CD8-positive, alpha-beta memory T cell (primary cell): ENCODE measurements at places on chromosomes 2 and 18.

- DNase-seq: no peak
Measured at GRCh38 chr18:49926106-49926745, 112.9 kb upstream of the ACAA2 start.

DNA sequence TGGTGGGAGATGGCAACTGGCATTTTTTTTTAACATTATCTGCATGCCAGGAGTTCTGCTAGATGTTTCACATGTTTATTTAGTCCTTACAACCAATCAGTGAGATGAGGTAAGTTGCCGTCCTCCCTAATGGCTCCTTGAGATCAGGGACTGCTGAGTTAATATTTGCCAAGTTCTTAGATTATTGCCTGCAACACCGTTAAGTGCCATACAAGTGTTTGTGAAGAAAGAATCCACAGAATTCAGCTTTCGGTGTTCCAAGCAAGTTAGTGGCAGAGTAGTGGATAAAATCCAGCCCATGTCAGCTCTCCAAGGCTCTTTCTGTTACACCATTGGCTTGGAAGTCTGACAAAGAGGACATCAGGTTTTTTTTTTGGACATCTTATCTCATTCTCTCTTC lies 95.9 kb downstream of the C1QL2 start:
- no peak for DNase-seq

DNA sequence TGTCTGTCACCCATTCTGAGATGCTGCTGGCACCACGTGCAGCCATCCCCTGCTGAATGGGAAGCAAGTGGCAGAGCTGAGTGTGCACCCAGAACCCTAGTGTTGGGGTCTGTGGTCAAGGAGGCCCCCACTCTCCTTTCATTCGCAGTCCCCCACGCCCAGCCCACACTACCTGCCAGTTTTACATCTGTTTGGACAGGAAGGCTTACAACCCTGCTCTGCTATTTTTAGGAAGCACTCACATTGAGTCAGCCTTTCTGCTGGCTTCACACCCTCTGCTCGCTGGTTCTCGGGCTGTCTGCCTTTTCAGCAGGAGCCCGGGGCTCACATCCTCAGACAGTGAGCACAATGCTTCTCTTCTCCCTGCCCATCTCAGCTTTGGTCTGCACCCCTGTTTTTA lies 10.7 kb upstream of the ADCY3 start:
- DNase-seq: no peak

GRCh38 chr2:41727711-41728110 lies 320.1 kb upstream of the PKDCC start:
- no peak for DNase-seq
